ENCODE measurements at places on chromosomes 6 and 20.
A peak's percentile ranks its signal among the peaks of the same experiment; 100 is the strongest.

GRCh38 chr6:124723671-124724070 lies 238.6 kb upstream of the RNF217 start:
- no peak for DNase-seq

DNA sequence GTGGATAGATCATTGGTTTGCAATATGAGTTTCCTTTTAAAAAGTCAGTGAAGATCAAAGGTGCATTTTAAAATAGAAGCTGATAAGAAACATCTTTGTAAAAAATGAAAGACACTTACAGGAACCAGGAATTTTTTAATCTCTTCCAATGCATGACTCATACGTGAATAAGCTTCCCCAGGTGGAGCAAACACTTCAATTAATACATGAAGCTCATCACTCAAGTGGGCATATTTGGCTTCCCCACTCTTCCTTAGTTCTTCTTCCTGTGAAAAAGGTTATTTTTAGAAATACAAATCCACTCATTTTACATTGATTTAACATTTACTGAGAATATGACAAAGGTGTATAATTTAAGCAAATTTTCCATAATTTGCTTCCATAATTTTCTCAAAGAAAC lies 308.1 kb downstream of the KHDRBS2 start:
- DNase-seq, result no peak

DNA sequence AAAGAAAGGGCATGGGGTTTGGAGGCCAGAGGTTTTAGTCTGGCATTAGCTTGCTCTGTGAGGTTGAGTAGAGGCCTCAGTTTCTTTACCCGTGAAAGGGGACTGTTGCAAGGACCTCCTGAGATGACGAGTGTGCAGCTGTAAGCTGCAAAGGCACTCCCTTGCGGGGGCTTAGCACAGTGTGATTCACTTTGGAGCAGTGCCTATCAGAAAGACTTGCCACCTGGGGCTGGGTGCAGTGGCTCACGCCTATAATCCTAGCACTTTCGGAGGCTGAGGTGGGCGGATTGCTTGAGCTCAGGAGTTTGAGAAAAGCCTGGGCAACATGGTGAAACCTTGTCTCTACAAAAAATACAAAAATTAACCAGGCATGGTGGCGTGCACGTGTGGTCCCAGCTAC lies 7.5 kb upstream of the BAK1 start:
- no peak for DNase-seq

DNA sequence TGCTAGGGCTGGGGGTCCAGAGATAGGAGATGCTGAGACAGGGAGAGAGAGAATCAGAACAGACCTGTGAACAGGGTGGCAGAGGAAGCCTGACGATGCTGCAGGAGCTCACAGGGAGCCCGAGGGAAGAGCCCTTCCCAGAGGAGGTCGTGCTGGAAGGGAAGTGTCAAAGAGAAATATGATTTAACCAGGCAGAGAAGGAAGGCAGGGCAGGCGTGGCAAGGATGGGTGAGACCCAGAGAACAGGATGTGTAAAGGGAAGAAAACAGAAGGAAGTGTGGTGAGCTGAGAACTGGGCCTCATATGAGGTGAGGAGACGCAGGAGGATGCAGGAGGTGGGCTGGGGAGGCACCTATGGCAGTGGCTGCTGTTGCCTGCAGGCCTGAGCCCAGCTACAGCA lies 105.6 kb downstream of the ZDHHC14 start:
- DNase-seq, result no peak

- DNase-seq, result peak; percentile 46
Observed at GRCh38 chr20:50565871-50566270, 55.7 kb downstream of the PTPN1 start.

DNA sequence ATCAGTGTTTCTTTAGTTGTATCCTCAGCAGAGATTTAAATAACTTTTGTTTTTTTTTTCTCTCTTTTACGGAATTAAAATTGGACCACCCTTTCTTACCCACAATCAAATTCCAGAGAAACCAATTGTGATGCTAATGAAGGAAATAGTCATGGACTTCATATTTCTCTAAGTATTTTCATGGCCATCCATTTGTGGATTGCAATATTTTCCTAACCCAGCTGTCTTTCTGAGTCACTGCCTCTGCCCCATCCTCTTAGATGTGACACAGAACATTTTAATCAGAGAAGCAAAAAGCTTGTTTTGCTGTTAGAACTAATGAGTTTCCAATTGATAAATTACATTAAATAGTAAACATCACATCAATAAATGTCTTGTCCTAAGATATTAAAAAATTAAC lies 405.5 kb upstream of the ADGRB3 start:
- DNase-seq, result no peak
